Suppressor macrophage (primary cell): ENCODE measurements at places on chromosomes 7 and 10.

DNA sequence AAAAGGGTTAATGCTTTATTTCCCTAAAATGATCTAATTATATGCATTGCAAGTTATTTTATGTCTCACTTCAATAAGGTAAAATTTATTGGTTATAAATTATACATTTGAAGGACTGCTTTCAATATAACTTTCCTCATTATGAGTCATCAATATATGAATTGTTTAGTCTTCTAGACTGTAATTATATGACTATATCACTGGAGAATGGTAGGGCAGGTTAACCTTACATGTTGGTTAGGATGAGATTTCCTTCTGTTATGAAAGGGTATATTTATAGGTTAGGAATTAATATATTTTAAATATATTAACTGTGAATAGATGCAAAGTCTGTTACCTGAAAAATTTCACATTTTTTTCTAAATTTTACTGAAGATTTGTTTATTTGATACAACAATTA lies 406.4 kb upstream of the ETV1 start:
- no peak for DNase-seq

DNA sequence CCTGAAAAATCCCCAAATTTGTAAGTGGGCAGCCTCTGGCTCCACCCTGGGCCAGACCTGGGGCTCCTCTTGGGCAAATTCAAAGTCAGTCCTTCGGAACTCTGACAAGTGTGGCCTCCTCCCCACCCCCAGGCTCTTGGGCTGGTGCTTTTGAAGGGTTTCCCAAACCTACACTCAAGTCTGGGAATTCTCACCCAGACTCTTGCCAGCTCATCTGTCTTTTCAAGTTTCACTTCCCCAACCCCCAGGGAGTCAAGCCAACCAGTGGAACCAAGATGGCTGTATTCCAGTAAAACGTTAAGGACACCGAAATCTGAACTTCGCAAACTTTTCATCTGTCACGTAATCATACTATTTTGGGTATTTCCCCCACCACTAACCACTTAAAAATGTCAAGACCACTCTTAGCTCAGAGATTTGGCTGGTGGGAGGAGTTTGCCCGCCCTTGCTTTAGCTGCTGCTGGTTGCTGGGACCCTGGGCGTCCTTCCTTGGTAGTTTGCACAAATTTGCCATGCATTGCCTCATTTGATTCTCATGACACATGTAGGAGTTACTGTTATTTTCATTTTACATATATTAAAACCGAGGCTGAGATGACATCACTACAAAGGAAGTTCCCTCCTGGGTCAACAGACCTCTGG lies 1.7 kb upstream of the MYO1G start:
- DNase-seq, result peak; percentile 90

DNA sequence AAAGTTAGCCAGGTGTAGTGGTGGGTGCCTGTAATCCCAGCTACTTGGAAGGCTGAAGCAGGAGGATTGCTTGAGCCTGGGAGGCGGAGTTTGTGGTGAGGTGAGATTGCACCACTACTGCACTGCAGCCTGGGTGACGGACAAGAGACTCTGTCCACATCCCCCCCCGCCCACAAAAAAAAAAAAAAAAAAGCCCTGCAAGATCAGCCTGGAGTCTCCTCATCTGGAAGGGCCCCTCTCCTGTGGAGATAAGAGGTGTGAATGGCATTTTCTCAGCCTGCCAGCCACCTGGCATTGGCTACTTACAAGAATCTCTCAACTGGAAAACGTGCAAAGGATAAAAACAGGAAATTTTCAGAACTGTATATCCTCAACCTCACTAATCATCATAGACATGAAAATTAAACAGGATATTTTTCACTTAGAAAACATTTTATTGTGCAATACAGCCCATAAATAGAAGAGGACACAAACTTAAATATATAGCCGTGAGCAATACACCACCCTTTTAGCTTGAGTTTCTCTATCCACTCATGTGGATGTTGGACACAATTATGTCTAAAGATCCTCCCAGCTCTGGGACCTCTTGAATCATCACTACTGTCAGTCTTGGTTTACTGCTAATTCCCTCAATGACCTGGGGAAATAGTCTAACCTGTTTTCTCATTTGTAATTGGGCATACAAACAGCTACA lies 11.3 kb upstream of the TSPAN15 start:
- DNase-seq, result peak; percentile 68

- DNase-seq, result no peak
Measured at GRCh38 chr7:91135703-91136430, 128.4 kb upstream of the FZD1 start.

- DNase-seq, result no peak
Measured at GRCh38 chr7:3310884-3311283, 9.8 kb downstream of the SDK1 start.
